ENCODE measurements at places on chromosomes 6 and 20. TPM values are rescaled to one million over a fixed set of nuclear protein-coding genes. Genes with fewer than 3 reads are reported as not detected.

- DNase-seq: no peak
Measured at GRCh38 chr6:84892671-84893070, 128.3 kb upstream of the TBX18 start.

- DNase-seq: no peak
Measured at GRCh38 chr6:21022343-21023107, 488.3 kb downstream of the CDKAL1 start.

SPDEF gene
- not detected for total RNA-seq

- DNase-seq: peak; percentile 96
Measured at GRCh38 chr6:33161354-33162331, 30.6 kb downstream of the COL11A2 start.

DNA sequence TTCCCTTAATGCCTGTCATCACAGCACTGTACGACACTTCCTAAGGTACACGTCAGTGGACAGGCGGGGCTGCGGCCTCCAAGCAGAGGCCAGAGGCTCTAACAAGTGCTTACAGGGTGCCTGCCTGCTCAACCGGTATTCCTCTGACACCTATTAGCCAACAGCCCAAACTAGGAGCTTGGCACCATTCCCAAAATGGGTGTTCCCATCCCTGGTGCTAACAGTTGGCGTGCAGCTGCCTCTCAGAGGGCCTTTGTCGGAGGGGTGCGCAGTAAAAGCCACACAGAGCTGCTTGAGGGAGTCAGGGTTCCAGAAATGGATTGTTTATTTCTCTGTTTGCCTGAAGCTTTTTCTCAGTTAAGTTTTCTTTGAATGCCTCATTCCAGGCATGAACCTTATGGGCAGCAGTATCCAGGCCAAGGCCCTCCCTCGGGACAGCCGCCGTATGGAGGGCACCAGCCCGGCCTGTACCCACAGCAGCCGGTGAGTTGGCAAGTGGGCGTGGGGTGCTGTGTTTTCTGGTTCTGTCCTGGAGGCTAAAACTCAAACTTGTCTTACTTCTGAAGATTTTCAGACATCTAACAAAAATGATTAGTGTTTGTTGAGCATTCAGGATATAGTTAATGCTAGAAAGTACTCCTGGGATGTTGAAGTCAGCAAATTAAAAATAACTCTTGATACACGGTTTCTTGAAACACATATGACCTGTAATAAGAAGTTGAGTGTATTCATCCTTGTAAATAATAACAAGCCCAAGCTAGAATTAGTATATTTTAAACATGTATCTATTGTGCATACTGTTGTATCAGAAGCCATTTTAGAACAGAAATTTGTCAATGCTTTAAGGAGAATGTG lies 124.7 kb downstream of the TMEM242 start:
- DNase-seq: no peak

GSTA2 gene
- not detected for total RNA-seq

DNA sequence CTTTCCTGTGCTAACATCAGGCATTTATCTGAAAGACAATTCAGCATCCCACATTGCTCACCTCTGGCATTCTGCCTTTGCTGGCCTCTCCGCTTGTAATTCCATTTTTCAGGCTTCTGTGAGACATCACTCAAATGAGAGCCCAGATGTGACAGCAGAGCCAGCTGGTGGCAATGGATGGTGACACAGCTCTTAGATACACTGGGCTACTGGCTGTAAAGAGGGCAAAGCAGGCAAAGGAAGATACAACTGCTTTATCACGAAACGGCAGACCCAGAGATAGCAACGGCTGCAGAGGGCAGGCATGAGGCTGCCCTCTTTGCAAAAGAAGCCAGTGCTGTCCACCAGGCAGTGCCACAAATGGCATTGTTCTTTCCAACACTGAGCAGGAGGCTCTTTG lies 329.8 kb downstream of the KIF16B start:
- DNase-seq: no peak

DNA sequence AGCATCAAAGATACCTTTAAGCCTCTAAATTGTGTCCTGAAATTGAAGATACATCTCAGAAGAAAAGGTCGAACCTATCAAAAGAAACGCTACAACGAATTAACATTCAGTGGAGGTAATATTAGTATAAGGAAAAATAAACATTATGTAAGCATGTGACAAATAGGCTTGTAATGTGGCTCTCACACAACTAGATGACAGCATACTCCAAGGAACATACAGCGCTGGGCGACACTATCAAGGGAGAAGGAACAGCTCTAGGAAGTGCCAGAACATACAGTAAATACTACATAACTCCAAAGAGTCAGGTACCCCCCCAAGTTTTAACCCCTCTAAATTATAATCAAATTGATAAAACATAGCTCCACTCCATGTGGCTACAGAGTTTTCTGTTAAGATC lies 103.5 kb downstream of the LAMP5 start:
- no peak for DNase-seq

PRRT1 gene
- total RNA-seq: 3.6 TPM

PTCHD4 gene
- 1.6 TPM for total RNA-seq

GRCh38 chr6:24766680-24767462 lies 7.9 kb upstream of the GMNN start:
- DNase-seq: no peak

SLC17A9 gene
- total RNA-seq: 9.9 TPM

DNA sequence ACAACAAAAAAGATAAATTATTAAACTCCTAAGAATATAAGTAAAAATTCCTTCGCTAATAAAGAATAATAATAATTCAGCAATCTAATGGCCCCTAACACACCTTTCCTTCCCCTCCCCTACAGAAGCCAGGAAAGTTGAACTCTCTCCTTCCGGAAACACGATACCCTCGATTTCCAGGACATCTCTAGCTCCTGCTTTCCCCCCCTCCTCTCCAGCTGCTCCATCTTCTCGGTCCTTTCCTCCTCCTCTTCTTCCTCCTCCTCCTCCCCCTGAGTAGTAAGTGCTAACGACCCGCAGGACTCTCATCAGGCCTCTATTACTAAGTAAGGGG lies 603 bp downstream of the TASP1 start:
- no peak for DNase-seq

TCP11 gene
- total RNA-seq: not detected

DNA sequence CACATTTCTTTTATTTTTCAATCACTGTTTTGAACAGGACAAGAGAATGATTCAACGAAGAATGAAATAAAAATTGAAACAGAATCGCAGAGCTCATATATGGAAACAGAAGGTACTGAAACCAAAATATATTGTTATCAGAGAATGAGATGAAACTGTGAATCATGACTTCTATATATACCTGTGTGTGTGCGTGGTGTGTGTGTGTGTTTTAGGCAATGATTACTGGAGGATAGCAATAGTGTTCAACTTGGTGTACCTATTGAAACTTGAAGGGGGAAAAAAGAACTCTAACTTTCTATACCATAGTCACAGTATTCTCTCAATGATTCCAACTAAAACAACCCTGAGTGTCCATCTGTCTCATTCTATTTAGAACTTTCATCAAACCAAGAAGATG lies 586.6 kb downstream of the KIF16B start:
- no peak for DNase-seq

Measured in posterior vena cava (tissue), 2 donors.